ENCODE measurements at places on chromosomes 11 and 22. TPM values are rescaled to one million over a fixed set of nuclear protein-coding genes. Genes with fewer than 3 reads are reported as not detected.

PRR33 gene
- not detected for total RNA-seq

SCYL1 gene
- total RNA-seq, result 61.4 TPM

VWA5A gene
- 22.6 TPM for total RNA-seq

MOV10L1 gene
- 0.22 TPM for total RNA-seq

PLAAT2 gene
- not detected for total RNA-seq

CLCF1 gene
- 5.4 TPM for total RNA-seq

TUB gene
- total RNA-seq, result 16.3 TPM

PDGFB gene
- 6.7 TPM for total RNA-seq

GRCh38 chr11:88105526-88105925 is 69.7 kb downstream of the RAB38 start:
- no peak for DNase-seq
- peaks cover 25% of the 10 kb centered on the region for H3K36me3 ChIP-seq
- no peaks in the 10 kb centered on the region for H3K27me3 ChIP-seq
- no peak overlapping the region for H3K4me3 ChIP-seq

DNA sequence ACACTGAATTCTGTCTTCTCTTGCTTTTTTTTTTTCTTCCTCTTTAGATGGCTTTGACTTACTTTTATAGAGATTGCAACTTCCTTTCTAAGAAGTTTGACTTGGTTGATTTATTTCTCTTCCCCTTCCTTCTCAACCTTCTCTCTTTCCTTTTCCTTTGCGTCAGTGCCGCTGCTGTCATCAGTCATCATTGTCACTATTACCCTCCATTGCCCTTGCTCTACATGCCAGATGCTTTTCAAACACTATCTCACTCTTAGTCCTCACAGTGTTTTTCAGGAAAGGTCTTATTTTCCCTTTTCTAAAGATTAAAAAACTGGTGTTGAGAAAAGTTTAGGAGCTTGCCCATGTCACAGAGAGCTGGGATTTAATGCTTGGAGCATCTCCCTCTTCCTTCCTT is 74.7 kb upstream of the C11orf87 start:
- no peak overlapping the region for H3K27ac ChIP-seq
- H3K27me3 ChIP-seq, result peaks cover 62% of the 10 kb centered on the region
- no peak overlapping the region for H3K4me3 ChIP-seq
- H3K4me1 ChIP-seq, result peaks cover 9% of the 10 kb centered on the region

GRCh38 chr22:49303061-49303735 is 524.5 kb downstream of the BRD1 start:
- H3K36me3 ChIP-seq, result no peaks in the 10 kb centered on the region
- H3K27me3 ChIP-seq, result peaks cover 14% of the 10 kb centered on the region
- H3K4me1 ChIP-seq, result no peaks in the 10 kb centered on the region
- no peak overlapping the region for H3K4me3 ChIP-seq
- DNase-seq, result peak; percentile 3

DNA sequence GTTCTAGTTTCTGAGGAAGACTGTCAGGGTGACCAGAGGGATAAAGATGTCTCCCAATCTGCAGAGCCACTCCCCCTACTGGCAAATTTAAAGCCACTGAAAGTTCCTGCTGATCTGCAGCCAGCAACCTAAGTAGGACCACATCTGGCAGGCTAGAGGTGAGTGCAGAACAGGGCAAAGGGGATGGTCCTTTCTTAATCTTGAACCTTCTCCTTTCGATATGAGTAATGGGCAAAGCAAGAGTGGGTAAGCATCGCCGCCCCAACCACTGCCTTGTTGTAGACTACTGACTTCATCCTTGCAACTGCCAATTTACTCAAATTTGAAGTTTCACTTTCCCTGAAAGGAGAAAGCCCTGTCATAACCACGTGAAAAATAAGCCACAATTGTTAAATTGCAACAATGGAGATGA is 30.7 kb downstream of the SCUBE2 start:
- peaks cover 24% of the 10 kb centered on the region for H3K27me3 ChIP-seq
- DNase-seq, result no peak
- no peaks in the 10 kb centered on the region for H3K36me3 ChIP-seq
- no peak overlapping the region for H3K27ac ChIP-seq
